Amniotic epithelial cell (primary cell): ENCODE measurements at places on chromosomes 5 and 9.

DNA sequence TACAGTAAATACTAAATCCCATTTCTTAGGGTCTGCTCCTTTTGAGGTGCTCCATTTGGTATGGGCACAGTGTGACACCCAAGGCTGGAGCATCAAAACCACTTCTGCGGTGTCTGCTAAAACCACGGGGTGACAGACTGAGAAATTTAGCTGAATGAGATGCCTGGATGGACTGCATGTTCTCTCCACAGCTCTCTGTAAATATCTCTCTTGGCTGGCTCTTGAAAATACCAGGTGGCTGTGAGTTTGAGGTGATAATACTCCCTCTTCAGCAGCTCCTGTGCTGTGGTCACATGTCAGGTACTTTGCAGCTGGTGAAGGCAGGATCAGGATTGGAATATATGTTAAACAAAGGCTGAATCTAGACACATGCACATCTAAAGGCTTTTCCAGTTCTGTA, 93.7 kb upstream of the SIMC1 start:
- DNase-seq = no peak

DNA sequence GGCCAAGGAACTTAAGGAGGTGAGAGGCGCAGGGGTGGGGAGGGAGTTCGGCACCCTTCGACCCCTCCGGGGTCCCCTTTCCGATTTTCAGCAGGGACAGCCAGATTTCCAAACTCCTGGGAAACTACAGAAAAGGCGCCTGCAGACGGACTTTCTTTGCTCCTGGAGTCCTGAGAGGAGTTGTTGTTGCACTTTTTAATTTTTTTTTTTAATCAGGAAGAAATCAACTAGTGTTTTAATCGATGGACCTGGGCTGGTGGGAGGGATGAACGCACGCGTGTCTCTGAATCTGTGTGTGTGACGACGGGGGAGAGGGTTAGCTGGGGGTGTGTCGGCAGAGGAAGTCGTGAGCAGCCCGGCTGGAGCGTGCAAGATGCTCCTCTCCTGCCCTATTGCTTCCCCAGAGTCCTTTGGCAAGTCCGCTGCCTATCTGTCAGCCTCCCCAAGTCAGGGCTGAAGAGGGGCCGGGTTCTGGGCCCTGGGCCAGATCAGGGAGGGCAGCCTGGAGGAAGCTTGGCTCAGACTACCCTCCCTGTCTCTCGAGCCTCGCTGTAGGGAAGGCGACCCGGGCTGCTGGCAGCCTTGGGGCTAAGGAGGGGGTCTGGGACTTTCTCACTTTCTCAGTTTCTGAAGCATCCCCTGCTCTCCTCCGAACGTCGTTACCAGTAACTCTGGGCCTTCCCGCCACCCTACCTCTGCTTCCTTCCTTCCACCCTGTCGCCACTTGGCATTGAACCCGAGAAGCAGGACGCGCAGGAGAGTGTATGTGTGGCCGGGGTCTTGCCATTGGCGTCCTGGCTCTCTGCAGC, 731 bp downstream of the PRR16 start:
- peak; percentile 53 for DNase-seq

DNA sequence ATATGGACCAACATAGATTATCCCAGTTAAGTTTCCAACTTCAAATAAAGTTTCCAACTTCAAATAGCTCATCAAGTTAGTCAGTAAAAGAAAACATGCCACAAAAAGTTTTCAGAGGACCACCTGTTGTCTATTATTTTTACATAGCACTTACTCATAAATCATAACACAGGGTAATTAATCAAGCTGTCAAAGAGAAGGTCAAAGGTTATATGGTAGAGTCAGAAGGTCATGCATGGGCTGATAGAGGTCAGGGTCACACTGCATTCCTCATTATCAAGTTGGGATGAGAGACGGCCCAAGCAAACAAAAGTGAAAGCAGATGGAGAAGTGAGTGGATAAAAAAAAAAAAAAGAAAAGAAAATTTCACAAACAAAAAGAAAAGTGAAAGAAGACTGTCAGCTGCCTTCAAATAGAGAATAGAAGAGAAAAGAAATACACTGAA, 145.5 kb upstream of the POU5F2 start:
- DNase-seq = peak; percentile 20

- DNase-seq = no peak
Observed at GRCh38 chr9:123040801-123041200, 7.3 kb downstream of the GPR21 start.

GRCh38 chr5:1782385-1783215, 17.0 kb downstream of the MRPL36 start:
- no peak for DNase-seq

DNA sequence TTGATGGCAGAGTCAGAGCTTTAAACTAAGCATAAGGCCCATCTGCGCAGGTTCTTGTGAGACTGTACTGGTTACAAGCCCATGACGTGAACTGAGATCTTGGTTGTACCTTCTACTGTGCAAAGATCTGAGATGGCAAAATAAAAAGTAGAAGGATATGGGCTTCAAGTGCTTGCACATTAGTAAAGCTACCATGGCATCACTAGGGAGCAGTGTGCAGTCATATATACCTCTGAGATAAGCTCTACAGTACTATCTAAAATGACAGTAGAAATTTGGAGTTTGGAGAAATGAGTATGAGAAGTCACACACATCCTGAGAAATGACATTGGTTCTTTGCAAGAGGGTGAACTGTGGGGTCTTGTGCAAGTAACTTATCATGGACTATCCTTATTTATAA, 408.2 kb upstream of the PRR16 start:
- peak; percentile 73 for DNase-seq
